ENCODE measurements at places on chromosomes 11 and 22.

DNA sequence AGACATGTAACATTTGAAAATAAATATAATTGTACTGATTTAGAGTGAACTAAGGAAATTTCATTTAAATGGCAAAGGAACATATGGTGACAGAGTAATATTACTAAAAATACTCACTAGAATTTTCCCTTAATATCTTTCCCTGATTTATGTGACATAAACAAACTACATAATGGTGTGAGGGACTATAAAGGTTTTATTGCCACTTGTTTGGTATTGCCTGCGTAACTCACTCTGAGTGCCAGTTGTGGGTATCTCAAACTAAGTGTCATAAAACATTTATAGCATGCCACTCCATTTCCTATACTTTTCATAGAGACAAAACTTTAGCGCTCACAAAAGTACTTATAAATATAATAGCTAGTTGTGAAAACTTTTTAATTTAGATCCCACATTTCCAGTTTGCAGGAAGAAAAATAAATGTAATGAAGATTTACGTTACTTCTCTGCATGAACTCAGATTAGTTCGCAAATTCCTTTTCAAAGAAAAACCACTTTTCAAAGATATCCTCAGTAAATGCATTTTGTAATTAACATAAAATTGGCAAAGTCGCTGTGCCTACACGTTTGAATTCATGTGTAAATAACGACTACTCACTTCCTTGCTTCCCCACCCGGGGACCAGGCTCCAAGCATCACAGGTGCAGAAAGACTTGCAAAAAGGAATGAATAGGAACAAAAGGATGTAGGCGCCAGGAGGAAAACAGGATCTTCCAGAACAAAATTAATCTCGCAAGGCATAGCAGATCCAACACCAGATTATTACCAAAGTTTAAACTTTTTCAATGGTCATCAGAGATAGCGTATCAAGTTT is 1.6 kb upstream of the QSER1 start:
- DNase-seq: no peak

DNA sequence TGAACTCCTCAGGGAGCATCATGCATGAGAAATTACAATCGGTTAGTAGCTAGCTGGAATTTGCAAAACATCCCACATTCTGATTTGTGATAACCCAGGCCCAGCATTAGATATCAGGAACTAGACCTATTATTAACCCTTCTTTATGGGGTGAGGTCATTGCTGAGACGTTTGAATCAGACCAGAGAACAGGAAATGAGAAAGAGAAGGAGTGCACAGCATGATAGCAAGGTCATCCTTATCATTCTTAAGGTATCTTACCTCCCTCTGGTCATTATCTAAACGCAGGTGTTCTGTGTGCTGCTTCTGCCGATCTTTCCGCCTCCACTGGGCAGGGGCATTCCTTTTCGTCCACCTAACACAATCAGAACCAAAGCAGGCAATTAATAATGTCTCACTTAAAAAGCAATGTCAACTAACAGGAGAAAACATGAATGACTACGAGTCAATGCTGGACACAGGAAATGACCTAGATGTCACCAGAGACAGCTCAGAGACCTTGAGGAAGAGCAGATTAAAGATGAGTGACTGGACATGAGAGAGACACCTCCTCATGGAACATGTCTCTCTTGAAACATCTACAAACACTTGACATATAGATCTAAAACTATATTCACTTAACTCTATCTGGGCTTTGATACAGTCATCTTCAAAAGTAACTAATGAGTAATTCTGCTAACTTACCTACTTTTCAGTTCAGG is 78.3 kb upstream of the SCUBE2 start:
- DNase-seq: peak; percentile 79

- no peak for DNase-seq
These were observed 101.0 kb downstream of the RASSF10 start for GRCh38 chr11:13110145-13110544.

GRCh38 chr11:5701055-5701577 is 11.5 kb downstream of the TRIM22 start:
- DNase-seq: no peak

DNA sequence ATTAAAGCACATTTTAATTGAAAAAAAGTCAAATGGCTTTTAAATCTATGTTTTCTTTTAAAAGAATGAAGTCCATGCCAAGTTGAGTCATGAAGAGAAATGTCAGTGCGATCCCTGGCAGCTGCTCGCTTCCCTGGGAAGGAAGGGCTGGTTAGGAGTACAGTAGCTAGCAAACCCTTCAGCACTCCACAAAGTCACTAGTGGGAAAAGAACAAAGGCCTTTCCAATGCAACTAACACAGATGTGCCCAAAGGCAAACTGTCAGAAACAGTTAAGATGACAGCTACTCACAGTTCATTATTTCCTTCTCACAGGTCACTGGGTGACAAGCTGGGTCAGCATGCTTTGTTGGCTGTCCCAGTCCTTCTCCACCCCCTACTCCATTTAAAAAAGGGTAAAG is 308.7 kb downstream of the DCDC1 start:
- DNase-seq: no peak

DNA sequence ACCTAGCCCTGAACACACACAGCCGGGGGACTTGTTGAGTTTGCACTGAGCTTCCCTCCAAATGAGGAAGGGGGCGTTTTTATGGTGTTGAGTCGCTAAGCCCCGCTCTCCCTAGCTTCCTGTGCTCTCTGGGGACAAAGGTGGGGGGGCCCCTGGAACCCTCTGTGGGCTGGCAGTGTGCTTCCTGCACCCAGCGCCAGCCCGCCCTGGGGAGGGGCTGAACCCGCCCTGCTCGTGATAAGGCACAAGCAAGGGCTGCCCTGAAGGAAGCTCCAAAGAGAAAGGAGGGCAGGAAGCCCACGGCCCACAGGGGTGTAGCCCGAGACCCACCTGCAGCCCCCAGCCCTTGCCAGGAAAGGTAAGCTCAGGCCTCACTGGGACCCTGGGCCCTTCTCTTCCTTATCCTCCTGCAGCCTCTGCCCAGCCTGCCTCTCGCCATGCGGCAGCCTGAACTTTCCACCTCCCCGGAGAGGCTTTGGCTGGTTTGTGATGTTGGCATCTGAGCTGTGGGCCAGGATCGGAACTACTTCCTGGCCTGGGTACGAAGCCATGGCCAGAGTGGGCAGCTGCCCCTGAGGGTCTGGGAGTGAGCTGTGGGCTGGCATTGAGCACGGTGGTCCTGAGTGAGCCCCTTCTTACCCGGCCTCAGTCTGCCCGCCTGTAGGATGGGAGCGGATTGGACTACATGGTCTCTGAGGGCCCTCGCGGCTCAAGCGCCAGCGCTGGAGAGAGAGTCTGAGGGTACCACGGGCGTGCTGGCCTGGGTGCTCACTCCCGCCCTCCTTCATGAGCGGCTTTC is at the start of gene FERMT3:
TSS of gene FERMT3 (plus strand) at position 265 of the 799 bp plus-strand sequence. CDS start 644 bp downstream, outside the sequence.
- no peak for DNase-seq

DNA sequence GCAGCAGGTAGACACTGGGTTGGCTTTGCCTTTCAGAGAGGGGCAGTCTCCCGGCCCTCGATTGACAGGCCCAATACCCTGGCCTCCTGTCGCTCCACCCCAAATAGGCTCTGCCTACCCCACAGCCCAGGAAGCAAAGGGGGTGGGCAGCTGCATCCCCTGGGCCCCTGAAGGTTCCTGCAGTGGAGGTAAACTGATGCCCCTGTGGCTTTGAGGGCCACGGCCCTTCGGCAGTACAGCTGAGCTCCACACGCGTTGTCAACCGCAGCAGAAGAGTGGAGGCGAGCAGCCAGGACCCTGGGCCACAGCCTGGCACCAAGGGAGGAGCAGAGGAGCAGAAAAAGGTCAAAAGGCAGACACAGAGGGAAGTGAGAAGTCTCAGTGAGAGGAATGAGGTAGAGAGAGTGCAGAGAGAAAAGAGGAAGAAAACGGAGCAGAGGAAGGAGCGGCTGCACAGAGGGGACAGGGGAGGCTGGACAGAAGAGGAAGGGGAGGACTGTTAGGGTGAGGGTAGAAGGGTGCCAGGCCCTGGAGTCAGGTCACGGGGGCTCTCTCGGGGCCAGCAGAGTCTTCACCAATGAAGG is 64.0 kb downstream of the SLC22A12 start:
- DNase-seq: no peak

DNA sequence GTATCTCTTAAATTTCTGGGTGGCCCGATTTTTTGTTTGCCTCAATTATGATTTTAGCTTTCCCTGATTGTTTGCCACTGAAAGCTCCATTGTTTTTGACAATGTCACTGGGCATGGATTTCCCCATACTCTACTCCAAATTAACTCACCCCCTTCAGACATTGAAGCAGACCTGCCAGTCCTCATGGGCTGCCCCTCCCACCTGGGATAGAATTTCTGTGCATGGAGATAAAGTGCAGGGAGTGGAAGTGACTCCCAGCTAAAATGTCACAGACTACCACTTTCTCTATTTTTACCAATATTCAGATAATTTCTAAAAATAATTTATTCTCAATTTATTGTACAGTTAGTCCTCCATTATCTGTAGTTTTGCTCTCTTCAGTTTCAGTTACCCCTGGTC is 79.1 kb upstream of the CLPB start:
- DNase-seq: no peak

GRCh38 chr22:48717076-48717810 is 1110.4 kb downstream of the BRD1 start:
- no peak for DNase-seq

- DNase-seq: no peak
These were observed 42.6 kb downstream of the FLRT1 start for GRCh38 chr11:64078284-64078683.

- DNase-seq: peak; percentile 85
These were observed 1.0 kb upstream of the SLC25A1 start for GRCh38 chr22:19179497-19180048.

DNA sequence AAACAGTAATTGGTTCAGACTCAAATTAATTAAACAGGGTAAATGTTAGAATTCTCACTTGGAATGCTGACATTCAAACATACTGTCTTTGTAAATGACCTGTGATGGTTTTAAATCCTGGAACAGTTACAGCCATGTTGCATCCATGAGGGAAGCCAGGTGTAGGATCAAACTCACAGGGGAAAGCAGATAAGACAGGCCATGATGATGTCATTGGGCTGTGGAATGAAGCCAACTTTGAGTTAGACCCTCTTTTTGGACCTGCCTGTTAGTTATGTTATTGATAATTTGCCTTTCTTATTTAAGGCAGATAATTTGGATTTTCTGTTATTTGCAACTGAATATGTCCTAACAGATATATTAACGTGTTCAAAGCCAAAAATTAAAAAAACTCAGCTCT is 39.3 kb upstream of the ABTB2 start:
- no peak for DNase-seq

GRCh38 chr11:48210052-48210451 is 6.6 kb upstream of the OR4B1 start:
- DNase-seq: peak; percentile 10

- DNase-seq: peak; percentile 84
These were observed 134.5 kb downstream of the WNT7B start for GRCh38 chr22:45842291-45842991.

DNA sequence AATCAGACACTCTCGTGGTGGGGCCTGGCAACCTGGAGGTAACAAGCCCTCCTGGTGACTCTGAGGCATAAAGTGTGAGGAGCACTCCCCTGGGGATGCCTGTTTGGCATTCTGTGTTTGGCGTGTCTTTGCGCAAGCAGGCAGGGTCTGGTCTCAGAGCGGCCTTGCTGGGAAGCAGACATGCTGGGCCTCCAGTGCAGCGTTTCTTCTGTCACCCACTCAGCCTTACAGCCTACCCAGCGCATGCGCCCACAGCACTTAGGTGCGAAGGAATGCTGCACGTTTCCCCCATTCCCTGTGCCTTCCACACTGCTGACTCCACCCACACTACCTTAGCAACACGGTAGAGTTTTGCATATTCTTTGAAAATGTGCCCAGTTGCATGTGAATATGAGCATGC is 7.4 kb upstream of the CXCR5 start:
- DNase-seq: no peak

DNA sequence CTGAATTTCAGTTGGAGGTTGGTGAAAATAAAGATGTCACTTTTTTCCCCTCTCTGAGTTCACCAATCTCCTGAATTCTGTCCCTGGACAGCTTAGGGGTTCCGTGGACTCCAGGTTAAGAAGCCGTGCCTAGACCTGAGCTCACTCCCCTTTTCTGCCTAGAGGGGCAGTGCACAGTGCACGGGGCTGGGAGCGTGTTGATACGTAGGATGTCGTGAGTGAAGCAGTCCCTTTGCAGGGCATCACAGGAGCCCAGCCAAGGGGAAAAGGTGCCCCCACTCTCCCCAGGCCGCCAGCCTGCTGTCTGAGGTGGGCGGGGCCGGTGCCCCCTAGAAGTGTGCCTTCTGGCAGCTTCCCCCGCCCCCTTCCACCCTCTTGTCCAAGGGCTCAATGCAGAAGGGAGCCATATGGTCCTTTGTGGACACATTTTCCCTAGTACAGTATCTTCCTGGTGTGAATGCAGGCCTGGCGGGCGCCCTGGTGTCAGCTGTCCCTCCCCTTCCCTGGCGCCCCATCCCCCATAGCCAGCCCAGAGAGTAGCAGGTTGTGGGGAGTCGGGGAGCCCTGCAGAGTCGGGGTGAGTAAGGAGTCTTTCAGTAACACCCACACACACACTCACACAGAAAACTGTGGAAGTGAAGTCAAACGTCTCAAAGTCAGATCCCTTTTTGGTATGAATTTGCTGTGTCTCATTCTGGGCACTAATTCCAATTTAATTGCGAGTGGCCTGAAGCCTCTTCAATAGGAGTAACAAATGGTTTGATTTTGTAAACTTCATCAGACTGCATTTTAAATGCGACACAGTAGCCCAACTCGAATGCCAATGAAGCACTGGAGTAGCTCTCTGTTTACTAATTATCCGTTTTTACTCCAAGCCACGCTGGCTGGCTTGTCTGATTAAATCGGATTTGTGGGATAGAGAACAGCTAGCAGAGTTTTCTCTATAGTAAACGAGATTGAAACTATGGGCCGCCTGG is 67.5 kb upstream of the NNMT start:
- DNase-seq: no peak

DNA sequence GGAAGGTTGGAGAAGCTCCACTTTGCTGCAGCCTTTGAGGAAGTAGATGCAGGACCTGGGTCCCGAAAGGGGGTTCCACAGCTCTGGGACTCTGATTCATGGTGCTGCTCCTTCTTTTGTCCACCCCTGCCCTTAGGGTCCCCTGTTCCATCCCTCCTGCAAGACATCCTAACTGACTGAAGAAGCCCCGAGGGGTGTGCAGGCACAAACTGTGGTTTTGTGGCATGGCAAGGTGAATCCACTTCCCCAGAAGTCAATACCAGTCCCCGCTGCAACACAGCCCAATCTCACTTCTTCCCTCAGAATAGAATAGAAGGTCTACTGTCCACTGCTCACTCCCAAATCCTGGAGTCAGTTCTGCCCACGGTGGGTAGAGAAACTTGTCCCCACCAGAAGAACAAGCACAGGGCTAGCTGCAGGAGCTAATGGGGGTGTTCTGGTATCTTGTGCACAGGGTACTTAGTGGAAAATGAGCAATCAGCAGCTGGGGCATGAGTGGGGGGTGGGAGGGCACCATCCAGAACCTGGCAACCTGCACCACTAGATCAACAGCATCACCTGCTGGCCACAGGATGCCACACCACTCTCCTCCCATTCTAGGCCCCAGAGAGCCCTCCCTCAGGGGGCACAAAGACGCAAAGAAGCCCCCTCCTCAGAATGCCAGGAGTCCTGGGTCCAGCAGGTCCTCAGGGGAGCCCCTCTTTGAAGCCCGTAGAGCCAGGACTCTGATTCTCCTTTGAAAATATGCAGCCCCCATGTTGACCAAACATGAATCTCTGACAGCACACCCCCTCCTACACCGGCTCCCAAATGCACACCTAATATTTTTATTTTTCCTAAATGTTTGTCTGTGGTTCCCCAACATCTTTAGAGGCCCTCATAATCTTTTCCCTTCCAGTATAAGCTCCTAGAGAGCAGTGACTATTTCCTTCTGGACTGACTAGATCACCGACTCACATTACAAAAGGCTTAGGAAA is 14.1 kb downstream of the SPATA19 start:
- no peak for DNase-seq
